Suppressor macrophage treated with lipopolysaccharide for 4 hours (primary cell): ENCODE measurements at places on chromosomes 12 and 14.
A peak's percentile ranks its signal among the peaks of the same experiment; 100 is the strongest.

- peak; percentile 4 for DNase-seq
These were observed 94.2 kb downstream of the HEATR5A start for GRCh38 chr14:31326111-31326510.

DNA sequence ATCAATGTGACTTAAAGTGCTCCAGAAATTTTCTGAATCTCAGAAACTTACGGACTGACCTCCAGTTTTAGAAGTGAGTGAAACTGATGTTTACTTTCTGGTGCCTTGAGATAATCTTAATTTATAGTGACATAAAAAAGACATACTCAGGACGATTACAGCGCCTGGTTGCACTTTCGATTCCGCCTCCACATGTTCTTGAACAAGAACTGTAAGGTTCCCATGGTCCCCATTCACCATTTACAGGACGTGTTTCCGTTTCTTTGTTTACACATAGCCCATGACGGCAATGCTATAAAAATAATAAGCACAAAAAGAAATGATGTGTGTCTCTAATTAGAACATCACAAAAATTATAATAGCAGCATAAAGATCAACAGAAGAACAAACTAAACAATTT is 98.2 kb downstream of the ADAMTS20 start:
- DNase-seq, result no peak

GRCh38 chr12:47894652-47895051 is 10.1 kb downstream of the VDR start:
- no peak for DNase-seq

DNA sequence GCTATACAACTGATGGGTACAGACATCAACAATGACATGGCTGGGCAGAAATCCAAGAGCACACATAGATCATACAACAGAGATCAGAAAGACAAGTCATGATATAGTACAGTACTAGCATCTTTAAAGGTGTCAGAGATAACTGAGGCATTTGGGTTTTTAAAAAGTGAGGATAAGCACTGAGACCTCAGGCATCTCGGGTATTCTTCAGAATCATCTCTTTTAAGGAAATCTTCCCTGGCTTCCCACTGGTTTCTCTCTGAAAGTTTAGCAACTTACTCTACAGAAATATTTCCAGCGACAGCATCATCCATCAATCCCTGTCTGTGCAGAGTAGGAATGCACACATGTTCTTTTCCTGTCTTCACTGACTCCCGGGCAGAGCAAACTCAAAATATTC is 93.2 kb upstream of the PARP11 start:
- DNase-seq, result no peak

DNA sequence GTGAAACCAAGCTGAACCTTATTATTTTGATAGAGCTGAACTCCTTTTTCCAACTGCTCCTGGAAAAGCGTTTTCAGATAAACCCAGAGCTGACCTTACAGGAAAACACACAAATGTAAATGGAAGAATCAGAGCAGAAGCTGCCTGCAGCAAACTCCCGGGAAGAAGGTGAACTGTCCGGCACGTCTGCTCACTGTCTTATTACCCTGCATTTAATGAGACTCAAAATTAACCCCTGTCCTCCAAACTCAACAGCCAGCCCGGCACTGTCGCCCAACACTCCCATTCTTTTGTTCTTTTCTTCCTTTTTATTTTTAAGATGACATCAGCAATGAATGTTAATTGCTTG is 1046.9 kb upstream of the FLRT2 start:
- DNase-seq, result no peak

DNA sequence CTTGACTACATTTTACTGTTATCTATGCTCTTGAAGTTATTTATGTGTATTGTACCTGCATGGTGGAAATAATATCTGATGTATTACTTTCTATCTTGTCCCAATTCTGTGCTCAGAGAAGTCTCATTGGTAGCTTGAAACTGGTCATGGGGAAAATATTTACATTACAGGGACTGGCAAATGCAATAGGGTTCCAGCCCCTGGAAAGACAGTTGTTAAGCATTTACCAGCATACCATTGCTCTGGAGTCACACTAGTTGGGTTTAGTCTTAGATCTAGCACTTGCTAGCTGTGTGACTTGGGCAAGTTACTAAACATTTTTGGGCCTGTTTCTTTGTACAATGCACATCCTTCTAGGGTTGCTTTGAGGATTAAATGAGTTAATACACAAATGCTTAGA is 86.3 kb upstream of the NRXN3 start:
- DNase-seq, result no peak

GRCh38 chr12:65747338-65747737 is 76.9 kb upstream of the HMGA2 start:
- DNase-seq, result no peak

- peak; percentile 21 for DNase-seq
These were observed 5.3 kb downstream of the SLC5A8 start for GRCh38 chr12:101204602-101205304.

GRCh38 chr14:95238487-95239298 is 81.0 kb downstream of the CLMN start:
- DNase-seq, result no peak

GRCh38 chr14:62546862-62547474 is 498.3 kb downstream of the KCNH5 start:
- no peak for DNase-seq

- no peak for DNase-seq
These were observed 44.2 kb downstream of the IRF2BPL start for GRCh38 chr14:76984297-76984696.

- DNase-seq, result no peak
These were observed 297.6 kb downstream of the DAD1 start for GRCh38 chr14:22291406-22291805.

GRCh38 chr14:54572316-54572715 is 5.4 kb downstream of the SAMD4A start:
- peak; percentile 49 for DNase-seq

GRCh38 chr14:33163109-33163508 is 224.4 kb downstream of the NPAS3 start:
- no peak for DNase-seq

- DNase-seq, result peak; percentile 52
These were observed 101.7 kb downstream of the TMTC1 start for GRCh38 chr12:29682088-29682487.

GRCh38 chr14:32567543-32568384 is 238.7 kb downstream of the AKAP6 start:
- no peak for DNase-seq
